Right lung (tissue), 10 donors: ENCODE measurements at places on chromosomes 1 and 21. TPM values are rescaled to one million over a fixed set of nuclear protein-coding genes. Genes with fewer than 3 reads are reported as not detected.

Gene PARK7
- polyA plus RNA-seq, result 300 TPM

Gene PLA2G2A
- polyA plus RNA-seq, result 3.8 TPM

Gene COL11A1
- polyA plus RNA-seq, result 34.2 TPM

Gene SLC44A3
- 29.3 TPM for polyA plus RNA-seq

Gene SLC45A3
- 9.1 TPM for polyA plus RNA-seq

Gene C1orf94
- not detected for polyA plus RNA-seq

Gene ITGB2
- 11.7 TPM for polyA plus RNA-seq

Gene CD52
- 5.6 TPM for polyA plus RNA-seq
